ENCODE measurements at places on chromosomes 12 and 14.

DNA sequence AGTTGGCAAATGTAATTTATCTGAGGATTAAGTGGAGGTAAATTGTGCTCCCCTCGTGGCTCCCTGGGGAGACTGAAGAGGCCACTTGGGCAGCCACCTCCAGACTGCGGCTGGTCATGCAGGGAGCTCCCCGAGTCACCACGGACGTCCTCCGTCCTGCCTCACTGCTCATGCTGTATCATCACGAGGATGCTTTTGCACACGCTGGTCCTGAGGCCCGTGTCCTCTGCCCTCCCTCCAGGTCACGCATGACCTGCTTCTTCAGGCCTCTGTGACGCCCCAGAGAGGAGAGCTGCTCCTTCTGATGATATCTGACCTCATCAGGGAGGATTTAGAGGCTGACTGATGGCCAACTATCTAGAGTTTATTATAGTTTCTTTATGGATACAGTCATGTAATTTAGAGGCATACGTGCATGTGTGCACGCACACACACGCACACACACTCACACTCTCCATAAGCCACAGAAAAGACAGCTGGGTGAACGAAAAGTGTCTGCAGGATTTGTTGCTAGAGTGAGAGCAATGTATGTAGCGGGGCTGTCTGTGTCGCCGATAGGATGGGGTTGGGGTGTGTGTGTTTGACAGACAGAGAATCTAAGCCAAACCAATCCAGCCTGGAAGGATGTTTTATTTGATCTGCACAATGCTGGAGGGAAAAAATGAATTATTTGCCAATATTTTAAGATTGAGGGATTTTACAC is 160.0 kb downstream of the ADGRD1 start:
- DNase-seq: no peak

DNA sequence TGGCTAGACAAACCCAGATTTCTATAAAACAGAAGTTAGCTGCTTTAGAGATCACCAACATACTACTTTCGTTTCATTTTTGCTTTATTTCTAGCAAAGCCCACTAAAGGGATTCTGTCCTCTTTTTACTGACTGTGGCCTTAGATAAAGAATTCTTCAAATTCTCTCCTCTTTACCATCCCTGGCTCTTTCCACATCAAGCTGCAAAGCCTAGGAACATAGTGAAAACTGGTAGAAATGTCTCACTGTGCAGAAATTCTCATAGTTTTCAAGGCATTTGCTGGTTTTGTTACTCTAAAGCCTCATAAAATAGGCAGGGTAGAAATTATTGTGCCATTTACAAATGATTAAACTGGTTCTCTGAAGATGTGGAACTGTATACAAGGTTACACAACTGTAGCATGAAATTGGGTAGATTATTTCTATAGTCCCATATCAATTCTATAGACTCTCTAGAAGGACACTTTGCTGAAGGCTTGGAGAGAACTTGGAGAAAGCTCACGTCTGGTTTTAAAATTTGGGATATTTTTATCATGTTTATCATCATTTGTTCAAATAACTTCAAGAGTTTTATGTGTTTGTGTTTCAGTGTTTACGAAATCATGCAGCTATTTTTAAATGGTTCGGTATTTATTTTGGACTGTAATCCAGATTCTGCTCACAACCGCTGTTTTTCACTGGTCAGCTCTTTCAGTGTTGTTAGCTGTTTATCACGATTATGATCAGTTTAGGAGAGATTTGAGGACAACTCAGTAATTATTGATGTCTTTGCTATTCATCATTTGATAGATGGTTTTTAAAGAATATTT is 36.7 kb upstream of the CSRP2 start:
- no peak for DNase-seq

DNA sequence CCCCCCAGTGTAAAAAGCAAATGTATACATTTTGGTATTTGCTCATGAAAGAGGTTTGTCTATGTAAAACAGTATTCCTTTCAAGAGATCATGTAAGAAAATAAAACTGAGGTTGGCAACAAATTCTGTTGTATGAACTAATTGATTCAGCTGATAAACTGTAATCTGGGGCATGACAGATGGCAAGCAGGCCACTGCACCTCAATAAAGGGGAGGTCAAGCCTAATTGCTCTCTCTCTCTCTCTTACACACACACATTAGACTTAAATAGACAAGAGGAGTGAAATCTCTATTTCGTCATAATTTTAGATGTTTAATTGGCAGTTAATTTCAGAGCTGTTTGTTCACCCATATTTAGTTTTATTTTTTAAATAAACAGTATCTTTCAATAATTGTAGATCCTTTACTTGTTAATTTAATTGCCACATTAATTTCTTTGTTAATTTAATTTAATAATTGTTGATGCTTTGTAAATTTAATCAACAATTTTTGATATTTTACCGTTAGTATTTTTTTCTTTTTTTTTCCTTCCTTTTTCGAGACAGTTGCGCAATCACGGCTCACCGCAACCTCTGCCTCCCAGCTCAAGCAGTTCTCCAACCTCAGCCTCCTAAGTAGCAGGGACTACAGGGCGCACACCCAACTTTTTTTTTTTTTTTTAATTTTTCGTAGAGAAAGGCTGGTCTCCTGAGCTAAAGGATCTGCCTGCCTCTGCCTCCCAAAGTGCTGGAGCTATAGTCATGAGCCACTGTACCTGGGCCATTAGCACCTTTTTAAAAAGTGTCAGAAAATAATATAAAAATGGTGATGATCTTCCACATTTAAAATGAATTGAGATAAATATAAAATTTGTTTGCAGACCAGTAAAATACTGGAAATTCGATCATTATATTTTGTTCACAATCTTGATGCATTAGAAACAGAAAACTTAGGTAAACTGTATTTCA is 577.7 kb downstream of the SLC16A7 start:
- DNase-seq: no peak

- DNase-seq: peak; percentile 83
Measured at GRCh38 chr12:124680863-124681778, 113.7 kb upstream of the NCOR2 start.

- DNase-seq: no peak
Measured at GRCh38 chr12:93106910-93107309, 177.8 kb upstream of the EEA1 start.

GRCh38 chr12:40105515-40106201 is at the start of gene SLC2A13:
Gene SLC2A13 (minus strand): TSS chr12:40106081. CDS start chr12:40105808, 273 bp downstream.
- DNase-seq: no peak

DNA sequence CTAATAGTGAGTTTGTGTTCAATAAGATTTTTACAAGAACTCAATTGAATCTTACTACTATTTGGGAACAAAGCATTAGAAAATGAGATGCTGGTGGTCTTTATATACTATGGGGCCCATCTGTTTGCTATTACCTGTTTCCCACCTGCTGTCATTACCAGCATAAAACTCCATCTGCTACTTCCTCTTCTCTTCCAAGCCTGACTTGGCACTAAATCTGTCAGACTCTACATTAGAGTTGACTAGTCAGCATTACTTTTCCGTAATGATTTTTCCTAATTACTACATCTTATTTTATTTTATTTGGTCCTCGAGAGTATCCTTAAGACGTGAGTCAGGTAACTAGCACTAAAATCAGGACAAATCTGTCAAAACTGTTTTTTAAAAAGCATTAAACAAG is 68.1 kb upstream of the KRR1 start:
- no peak for DNase-seq

GRCh38 chr14:54691525-54692283 is 124.8 kb downstream of the SAMD4A start:
- DNase-seq: no peak

DNA sequence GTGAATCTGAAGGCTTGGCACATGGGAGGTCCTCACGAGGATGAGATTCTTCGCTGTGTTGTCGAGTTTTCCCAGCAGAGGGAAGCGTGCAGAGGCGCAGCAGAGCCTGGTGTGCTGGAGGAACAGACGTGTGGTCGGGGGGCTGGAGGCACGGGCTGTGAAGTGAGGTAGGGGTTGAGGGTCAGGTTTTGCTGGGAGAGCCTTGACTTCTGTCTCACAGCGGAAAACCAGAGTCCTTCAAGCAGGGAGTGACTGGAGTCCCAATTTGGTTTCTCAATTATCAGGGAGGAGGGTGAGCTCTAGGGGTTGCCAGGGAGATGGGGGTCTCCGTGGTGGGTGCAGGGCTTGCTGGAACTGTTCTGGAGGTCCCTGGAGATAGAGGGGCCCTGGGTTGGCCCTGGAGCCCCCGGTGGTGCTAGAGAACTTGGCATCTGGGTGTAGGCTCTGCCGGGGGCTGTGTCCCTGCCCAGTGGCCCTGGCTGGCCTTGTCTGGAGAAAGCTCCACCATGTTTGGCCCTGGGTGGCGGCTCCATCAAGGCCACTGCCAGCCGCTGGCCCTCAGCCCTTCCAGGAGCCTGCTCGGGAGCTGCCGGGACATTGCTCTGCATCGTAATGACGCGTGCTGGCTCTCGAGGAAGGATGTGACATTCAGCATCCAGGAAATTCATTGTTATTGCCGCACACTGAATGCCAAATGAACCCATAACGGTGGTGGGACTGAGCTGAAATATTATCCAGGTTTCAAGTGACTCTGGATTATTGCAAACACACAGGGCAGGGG is 215.7 kb downstream of the KIF26A start:
- no peak for DNase-seq

DNA sequence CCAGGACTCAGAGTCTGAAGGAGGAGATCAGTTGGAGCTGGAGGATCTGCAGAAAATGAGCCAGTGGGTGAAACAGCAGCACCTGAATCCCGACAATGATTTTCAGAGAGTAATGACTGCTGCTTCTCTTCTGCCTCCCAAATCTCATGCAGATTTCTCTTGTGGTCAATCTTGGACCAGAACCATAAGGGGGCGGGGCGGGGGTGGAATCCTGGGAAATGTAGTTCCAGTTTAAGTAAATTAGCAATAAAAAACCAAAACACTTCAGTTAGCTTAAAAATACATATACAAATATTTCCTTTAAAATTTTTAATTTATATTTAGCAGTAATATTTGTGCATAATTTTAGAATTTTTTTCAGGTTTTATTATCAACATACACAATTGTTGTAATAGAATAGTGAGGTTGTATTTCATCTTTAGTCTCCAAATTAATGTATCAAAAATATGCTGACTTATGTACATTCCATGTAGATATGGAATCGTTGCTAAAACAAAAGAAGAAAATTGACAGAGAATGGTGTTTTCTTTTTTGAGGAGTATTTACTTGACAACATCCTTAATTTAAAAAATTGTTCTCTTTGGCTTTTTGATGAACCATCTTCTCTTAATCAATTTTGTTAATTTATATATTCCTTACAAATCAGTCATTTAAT is 223.5 kb upstream of the SYT10 start:
- DNase-seq: no peak

DNA sequence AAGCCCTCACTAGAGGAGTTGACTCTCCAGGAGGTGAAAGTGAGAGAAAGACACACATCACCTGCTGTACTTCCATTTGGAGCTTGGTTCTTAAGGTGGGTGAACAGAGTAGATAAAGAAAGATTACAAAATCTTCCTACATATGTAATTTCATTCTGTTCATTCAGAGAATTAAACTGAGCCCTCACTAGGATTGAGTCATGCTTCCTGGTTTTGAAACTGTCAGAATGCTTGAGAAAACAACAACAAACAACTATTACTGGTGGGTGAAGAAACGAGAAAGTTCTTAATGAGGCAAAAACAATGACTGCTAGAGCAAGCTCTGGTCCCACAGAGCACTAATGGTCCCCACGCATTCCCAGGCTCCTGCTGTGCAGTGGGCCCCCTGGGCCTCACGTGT is 841.7 kb downstream of the VRK1 start:
- no peak for DNase-seq

GRCh38 chr12:90428465-90428864 is 526.5 kb downstream of the CCER1 start:
- no peak for DNase-seq

DNA sequence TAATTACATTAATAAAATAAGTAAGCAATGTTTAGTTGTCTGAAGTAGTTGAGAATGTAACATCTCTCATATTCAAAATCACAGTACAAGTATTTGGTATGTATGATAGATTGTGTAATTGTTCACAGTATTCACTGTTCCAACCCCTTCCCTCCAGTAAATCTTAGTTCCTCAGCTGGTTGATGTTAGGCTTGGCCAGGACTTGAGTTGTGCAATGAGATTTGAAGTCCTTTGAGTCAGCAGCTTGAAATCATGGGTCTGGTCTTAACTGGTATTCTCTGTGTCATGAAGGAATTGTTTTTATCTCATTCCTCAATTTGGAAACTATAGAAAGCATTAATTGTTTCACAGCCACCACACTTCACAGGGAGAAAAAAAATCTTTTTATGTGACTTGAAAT is 477.1 kb downstream of the FSCB start:
- no peak for DNase-seq

GRCh38 chr12:93798279-93799151 is 121.3 kb downstream of the CRADD start:
- no peak for DNase-seq

GRCh38 chr12:110688446-110689280 is at the start of gene HVCN1:
Gene HVCN1 (minus strand): TSS chr12:110689115. CDS start chr12:110683245, 5,870 bp downstream.
- no peak for DNase-seq

GRCh38 chr12:132428936-132429601 is 60.9 kb upstream of the FBRSL1 start:
- DNase-seq: no peak

DNA sequence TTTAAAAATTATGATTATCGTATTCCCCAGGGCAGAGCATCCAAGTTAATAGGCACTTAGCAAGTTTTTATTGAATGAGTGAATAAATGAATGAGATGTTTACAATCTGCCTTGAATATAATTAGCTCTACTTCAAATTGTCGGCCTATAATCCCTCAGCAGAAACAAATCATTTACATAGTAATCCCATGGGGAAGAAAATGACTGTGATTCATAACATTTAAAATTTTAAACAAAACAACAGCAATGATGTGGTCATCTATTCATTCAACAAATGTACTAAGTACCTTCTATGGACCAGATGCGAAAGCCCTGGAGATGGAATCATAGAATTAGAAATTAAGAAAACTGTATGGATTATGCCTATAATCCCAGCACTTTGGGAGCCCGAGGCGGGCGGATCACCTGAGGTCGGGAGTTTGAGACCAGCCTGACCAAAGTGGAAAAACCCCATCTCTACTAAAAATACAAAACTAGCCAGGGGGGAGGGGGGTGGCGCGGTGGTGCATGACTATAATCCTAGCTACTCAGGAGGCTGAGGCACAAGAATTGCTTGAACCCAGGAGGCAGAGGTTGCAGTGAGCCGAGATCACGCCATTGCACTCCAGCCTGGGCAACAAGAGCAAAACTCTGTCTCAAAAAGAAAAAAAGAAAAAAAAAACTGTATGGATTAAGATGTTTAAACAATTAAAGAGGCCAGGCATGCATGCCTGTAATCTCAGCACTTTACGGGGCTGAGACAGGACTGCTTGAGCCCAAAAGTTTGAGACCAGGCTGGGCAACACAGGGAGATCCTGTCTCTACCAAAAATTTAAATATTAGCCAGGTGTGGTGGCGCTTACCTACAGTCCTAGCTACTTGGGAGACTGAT is 17.7 kb upstream of the MDM2 start:
- DNase-seq: no peak

GRCh38 chr14:94932589-94932988 is 162.7 kb upstream of the GSC start:
- no peak for DNase-seq

Data from HFF-Myc (cell line).